ENCODE measurements at places on chromosomes 5 and 9. TPM values are rescaled to one million over a fixed set of nuclear protein-coding genes. Genes with fewer than 3 reads are reported as not detected.

Gene PCDHGA11
- total RNA-seq: 1.2 TPM

Gene FBP2
- total RNA-seq: not detected

Gene NDFIP1
- total RNA-seq: 51.6 TPM

Gene MYOZ3
- total RNA-seq: not detected

Gene TSLP
- total RNA-seq: not detected

Gene FAM200C
- total RNA-seq: 3.2 TPM

Gene NMUR2
- 0.57 TPM for total RNA-seq

Gene CDHR2
- total RNA-seq: 0.19 TPM

Gene BNIP1
- 13.9 TPM for total RNA-seq

Gene COL15A1
- not detected for total RNA-seq

Gene NME5
- not detected for total RNA-seq

Gene LCN10
- total RNA-seq: not detected

Gene SPINK6
- total RNA-seq: not detected

Gene TMEM171
- total RNA-seq: 0.86 TPM

Gene CSF2
- not detected for total RNA-seq

Gene CDKN2B-AS1
- total RNA-seq: 1.2 TPM

Gene HRH2
- not detected for total RNA-seq

Gene PCDHA11
- total RNA-seq: not detected

Gene FAT2
- total RNA-seq: 0.32 TPM

All from Caco-2 (cell line).